ENCODE measurements at places on chromosomes 7 and 10. TPM values are rescaled to one million over a fixed set of nuclear protein-coding genes. Genes with fewer than 3 reads are reported as not detected.

GRCh38 chr7:130844811-130845580 lies 111.0 kb upstream of the KLF14 start:
- no peaks in the 10 kb centered on the region for H3K27me3 ChIP-seq
- H3K4me1 ChIP-seq = no peaks in the 10 kb centered on the region
- DNase-seq = no peak
- no peaks in the 10 kb centered on the region for H3K36me3 ChIP-seq
- no peak overlapping the region for H3K27ac ChIP-seq

CAMK2B gene
- total RNA-seq = not detected

ZNF727 gene
- total RNA-seq = 20.2 TPM

- H3K27me3 ChIP-seq = no peaks in the 10 kb centered on the region
- no peaks in the 10 kb centered on the region for H3K36me3 ChIP-seq
- H3K27ac ChIP-seq = no peak overlapping the region
- peaks cover 5% of the 10 kb centered on the region for H3K4me1 ChIP-seq
Observed at GRCh38 chr10:120979435-120980278, 128.5 kb downstream of the WDR11 start.

GRCh38 chr7:5755704-5756504 lies 25.6 kb downstream of the RNF216 start:
- DNase-seq = no peak
- H3K36me3 ChIP-seq = no peaks in the 10 kb centered on the region
- H3K27ac ChIP-seq = no peak overlapping the region
- H3K4me1 ChIP-seq = no peaks in the 10 kb centered on the region

GRCh38 chr10:69715156-69715898 lies 85.3 kb downstream of the FAM241B start:
- no peak overlapping the region for H3K27ac ChIP-seq
- H3K4me3 ChIP-seq = no peak overlapping the region
- no peaks in the 10 kb centered on the region for H3K4me1 ChIP-seq
- no peaks in the 10 kb centered on the region for H3K36me3 ChIP-seq
